ENCODE measurements at places on chromosomes 3 and 15.

GRCh38 chr3:181966393-181966792, 254.7 kb downstream of the SOX2 start:
- DNase-seq = no peak

DNA sequence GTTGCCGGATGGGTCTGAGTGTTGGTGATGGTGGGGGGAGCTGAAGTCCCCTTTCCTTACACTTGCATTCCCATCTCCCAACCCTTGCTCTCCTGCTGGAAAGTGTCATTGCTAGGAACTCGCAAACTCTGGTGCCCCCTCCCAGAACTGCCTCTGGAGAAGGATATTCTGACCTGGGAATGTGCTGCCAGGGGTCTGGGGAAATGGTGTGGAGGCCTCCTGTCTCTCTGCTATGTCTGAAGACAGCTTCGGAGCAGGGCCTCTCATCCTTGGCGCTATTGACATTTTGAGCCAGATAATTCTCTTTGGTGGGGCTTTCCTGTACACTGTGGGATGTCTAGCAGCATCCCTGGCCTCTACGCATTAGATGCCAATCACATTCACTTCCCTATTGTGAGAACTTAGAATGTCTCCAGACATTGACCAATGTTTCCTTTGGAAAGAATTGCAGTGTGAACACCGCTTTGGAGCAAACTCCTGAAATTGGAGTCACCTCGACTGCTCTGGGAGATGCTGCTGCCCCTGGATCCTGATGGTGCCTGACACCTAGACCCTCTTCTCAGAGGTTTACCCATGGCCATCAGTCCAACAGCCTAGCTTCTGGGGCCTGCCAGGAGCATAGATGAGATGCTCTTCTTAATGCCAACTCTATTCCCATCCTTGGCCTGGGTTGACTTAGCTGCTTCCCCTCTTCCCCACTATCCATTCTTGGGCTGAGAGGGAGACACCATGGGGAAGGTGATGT, 2.2 kb upstream of the KY start:
- DNase-seq = no peak

DNA sequence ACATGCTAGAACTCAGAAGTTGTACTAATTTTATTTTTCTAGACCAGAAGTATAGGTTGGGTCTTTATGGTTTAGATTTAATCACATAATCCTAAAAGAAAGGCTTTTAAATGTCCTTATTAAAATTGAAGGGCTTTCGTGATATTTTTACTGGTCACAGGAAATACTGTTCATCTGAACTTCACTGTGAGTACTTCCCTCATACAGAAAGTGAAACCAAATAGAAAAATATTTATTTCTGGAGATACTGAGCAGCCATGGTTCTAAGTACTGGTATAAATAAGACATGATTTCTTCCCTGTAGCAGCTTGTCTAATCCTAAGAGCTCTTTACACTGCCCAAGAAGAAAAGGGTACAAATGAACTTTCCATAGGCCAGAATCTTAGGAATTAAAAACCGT, 2.0 kb downstream of the SNRK start:
- DNase-seq = no peak

DNA sequence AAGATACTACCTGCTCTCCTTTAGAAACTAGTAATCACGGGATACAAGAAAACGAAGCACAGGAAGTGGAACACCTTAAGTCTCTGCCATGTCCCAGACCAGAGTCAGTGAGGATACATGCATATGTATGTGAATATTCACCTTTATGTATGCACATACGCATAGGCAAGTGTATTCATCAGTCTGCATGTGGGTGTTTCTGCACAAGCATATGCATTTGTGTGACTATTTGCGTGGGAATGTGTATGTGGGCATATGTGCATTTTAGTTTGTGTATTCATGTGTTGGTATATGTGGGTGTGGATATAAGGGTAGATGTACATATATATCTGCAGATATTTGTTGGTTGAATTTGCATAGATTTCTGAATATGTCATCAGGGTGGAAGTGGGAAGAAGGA, 889.7 kb downstream of the AGBL1 start:
- no peak for DNase-seq

- DNase-seq = no peak
These were observed 51.6 kb downstream of the ABHD2 start for GRCh38 chr15:89139613-89140499.

All from right forelimb (tissue), 1 donor.